ENCODE measurements at places on chromosomes 13 and 19.

GRCh38 chr19:55384131-55384919 lies at the start of gene TMEM238:
TMEM238 (minus strand) TSS chr19:55384292; CDS start chr19:55384259, 33 bp downstream.
- DNase-seq = peak; percentile 29

DNA sequence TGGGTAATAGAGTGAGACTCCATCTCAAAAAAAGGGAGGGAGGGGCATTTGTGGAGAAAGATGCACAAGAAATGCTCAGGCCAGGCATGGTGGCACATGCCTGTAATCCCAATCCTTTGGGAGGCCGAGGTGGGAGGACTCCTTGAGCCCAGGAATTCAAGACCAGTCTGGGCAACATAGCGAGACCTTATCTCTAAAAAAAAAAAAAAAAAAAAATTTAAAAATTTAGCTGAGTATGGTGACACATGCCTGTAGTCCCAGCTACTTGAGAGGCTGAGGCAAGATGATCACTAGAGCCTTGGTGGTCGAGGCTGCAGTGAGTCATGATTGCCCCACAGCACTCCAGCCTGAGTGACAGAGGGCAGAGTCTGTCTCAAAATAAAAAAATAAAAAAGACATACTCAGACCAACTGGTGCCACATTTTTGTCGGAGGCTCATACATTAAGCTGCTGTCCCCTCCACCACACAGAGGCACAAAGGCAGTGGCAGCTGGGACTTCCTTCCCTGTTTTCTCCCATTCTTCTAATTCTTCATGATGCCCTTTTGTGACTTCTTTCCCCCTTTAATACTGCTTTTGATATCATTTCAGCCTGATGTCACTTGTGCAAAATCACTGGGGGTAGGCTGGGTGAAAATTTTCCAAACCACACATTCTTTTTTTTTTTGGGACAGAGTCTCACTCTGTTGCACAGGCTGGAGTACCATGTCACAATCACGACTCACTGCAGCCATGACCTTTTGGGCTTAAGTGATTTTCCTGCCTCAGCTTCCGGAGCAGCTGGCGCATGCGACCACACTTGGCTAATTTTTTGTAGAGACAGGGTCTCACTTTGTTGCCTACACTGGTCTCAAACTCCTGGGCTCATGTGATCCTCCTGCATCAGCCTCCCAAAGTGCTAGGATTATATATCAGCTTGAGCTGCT lies 26.8 kb upstream of the CXCL17 start:
- no peak for DNase-seq

- no peak for DNase-seq
Observed at GRCh38 chr13:94710881-94711560, 1.3 kb downstream of the SOX21 start.

- DNase-seq = no peak
Observed at GRCh38 chr13:76609643-76610042, 276.6 kb downstream of the KCTD12 start.

DNA sequence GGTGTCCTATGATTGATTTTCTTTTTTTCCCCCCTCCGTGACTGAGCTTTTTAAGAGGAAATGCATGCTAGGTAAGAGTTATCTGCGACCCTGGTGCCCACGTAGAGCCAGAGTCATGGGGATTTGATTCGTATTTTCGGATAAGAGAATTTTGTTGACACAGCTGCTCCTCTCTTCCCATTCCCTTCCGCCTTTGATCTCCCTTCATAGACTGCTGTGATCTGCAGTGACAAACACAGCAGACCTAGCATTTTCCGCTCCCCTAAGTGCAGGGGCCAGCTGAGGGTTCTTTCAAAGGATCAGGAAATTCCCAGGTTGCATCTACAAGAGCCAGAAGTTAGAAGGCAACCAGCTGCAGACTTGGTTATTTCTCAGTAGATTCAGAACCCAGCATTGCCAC lies 70.5 kb downstream of the ZNF568 start:
- DNase-seq = no peak

GRCh38 chr13:83499286-83499685 lies 383.0 kb downstream of the SLITRK1 start:
- DNase-seq = no peak

GRCh38 chr19:35048911-35049411 lies 7.4 kb downstream of the HPN start:
- DNase-seq = peak; percentile 88

GRCh38 chr19:42038666-42039065 lies 31.3 kb downstream of the GRIK5 start:
- DNase-seq = no peak

GRCh38 chr19:46834121-46834520 lies 16.5 kb downstream of the AP2S1 start:
- no peak for DNase-seq

DNA sequence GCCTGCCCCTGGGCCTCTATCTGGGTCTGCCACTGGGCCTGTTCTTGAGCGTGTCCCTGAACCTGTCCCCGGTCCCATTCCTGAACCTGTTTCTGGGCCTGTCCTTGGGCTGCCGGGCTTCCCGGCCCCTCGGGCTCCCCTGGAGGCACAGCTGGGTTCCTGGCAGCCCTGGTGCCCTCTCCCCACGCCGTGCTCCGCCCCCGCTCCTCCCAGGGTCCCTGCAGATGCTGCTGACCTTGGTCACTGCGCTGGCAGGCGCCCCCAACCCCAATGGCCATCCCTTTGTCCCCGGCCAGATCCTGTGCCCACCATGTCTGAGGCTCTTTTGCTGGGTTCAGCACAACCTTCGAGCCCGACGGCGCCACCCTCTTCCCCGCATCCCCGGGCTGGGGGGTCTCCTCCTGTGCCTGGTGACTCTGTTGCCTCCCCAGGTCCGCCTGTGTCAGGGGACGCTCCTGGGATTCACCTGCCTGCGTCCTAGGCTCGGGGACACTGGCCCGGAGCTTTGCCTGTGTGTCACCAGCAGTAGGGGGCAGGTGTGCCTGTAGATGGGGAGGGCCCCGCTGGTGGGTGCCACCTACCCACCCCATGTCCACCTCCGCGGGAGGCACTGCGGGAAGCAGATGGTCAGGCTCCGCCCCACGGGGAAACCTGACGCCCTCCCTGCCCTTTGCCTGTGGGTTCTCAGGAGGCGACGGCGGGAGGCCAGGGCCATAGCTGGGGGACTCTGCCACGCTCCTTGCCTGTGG lies 41.0 kb upstream of the GRTP1 start:
- DNase-seq = no peak

DNA sequence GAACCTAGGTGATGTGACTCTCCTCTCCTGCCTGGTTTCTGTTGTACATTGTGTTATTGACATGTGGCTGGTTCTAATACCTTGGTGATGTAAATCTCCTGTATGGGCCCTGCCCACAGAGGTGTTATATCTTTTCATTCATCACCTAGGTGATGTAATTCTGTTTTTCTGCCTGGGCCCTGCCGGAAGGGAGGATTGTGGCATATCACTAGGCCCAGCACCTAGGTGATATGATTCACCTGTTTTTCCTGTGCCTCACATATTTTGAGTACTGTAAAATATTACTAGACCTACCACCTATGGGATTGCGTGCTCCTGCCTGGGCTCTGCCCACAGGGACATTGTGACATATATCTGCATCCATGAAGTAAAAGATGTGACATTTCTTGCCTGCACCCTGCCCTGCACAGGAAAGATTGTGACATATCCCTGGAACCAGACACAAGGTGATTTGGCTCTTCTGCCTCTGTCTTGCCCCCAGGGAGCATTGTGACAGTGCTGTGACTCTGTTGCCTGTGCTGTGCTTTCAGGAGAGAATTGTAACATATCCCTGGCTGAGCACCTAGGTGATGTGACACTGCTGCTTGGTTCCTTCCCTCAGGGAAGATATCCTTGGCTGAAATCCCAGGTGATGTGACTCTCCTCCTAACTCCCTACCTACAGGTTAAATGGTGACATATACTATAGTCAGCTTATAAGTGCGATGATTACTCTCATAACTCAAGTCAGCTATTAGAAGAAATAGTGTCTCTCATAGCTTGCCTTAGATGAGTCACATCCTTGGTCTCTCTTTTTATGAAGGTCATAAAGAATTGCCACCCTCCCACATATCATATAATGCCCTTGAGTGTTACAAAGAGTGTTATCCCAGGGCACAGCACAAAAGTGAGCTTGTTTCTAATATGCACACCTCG lies 13.3 kb upstream of the ZNF681 start:
- no peak for DNase-seq

DNA sequence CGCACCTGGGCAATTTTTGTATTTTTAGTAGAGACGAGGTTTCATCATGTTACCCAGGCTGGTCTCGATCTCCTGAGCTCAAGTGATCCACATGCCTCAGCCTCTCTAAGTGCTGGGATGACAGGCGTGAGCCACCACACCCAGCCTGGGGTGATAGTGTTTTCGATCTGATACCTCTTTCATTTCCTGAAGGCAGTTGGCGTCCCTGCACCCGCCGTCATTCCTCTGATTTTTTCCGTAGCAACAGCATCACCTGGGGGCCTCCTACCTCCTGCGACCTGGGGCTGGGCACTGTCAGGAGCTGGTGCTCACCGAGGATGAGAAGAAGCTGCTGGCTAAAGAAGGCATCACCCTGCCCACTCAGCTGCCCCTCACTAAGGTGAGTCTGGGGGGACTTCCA lies 10.8 kb downstream of the CREB3L3 start:
- no peak for DNase-seq

- peak; percentile 46 for DNase-seq
Observed at GRCh38 chr19:13181747-13182388, 31.7 kb downstream of the IER2 start.

DNA sequence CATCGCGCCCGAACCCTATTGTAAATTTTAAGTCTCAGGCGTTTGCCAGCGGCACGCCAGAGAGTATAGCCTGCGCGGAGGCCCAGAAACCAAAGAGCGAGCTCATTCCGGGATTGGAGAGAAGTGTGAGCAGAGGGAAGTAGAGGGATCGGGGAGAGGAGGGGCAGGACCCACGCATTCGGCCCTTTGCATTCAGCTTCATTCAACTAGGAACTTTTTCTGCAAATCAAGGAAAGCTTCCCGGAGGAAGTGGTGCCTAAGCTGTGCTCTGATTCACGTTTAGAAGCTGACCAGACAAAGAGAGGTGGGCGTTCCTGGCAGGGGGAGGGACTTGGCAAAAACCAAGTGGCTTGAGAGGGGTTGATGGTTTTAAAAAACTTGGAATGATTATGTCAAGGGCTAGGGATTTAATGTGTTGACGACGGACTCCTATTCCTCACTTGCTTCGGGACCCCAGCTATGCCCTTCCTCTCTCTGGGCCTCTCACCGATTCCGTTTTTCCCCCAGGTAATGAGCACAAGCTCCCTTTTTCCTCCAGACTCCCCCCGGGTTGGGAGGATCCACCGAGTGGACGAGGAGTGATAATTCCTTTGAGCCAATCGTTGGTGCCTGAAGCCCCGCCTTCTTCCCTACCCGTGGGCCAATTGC lies 811 bp upstream of the PRMT1 start:
- no peak for DNase-seq

- no peak for DNase-seq
Observed at GRCh38 chr13:22288496-22288895, 617.6 kb downstream of the FGF9 start.

- DNase-seq = peak; percentile 47
Observed at GRCh38 chr13:43767341-43767931, 19.3 kb downstream of the ENOX1 start.

DNA sequence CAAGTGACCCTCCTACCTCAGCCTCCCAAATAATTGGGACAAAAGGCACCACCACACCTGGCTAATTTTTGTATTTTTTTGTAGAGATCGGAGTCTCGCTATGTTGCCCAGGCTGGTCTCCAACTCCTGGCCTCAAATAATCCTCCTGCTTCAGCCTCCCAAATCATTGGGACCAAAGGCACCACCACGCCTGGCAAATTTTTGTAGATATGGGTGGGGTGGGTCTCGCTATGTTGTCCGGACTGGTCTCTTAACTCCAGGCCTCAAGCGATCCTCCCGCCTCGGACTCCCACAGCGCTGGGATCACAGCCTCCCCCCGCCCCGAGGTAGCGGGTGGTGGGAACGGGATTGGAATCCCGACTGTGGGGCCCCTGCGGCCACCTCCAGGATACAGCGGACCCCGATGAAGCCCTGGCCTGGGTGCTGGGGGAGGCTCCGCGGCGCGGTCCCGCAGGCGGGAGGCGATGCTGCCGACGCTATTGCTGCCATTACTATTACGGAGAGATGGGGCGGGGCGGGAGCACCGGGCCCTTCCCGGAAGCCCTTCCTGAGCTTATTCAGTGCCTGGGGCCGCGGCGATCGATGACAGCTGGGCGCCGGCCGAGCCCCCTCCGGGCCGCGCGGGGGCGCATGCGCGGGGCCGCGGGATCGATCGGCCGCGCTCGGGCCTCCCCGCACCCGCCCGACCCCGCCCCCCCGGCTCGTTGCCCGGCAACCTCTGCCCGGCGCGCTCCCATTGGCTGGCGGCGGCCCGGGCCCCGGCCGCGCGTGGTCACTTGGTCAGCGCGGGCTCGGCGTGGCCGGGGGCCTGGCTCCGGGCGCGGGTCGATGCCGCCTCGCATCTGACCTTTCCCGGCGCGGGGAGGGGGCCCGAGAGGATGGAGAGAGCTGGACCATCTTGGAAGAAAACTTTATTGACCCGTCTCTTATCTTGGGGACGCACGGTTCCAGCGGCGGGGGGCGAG lies 27.9 kb upstream of the ONECUT3 start:
- peak; percentile 69 for DNase-seq

DNA sequence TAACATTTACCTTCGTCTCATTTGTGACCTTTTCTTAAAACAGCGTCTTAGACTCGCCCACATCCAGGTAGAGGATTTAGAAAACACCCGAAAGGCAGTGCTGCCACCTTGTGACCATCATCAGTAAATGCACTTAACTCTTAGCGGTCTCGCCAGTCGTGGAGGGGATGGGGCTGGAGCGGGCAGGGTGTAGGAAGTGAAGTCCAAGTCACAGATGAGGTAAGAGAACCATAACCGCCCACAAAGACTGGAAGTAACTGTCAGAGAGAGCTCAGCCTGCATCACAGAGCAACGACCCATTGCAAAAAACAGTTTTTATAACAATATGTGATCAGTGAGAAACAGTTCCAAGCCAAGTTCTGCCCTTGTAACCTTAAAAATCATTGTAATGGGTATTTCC lies 10.7 kb upstream of the CEACAM3 start:
- peak; percentile 20 for DNase-seq

DNA sequence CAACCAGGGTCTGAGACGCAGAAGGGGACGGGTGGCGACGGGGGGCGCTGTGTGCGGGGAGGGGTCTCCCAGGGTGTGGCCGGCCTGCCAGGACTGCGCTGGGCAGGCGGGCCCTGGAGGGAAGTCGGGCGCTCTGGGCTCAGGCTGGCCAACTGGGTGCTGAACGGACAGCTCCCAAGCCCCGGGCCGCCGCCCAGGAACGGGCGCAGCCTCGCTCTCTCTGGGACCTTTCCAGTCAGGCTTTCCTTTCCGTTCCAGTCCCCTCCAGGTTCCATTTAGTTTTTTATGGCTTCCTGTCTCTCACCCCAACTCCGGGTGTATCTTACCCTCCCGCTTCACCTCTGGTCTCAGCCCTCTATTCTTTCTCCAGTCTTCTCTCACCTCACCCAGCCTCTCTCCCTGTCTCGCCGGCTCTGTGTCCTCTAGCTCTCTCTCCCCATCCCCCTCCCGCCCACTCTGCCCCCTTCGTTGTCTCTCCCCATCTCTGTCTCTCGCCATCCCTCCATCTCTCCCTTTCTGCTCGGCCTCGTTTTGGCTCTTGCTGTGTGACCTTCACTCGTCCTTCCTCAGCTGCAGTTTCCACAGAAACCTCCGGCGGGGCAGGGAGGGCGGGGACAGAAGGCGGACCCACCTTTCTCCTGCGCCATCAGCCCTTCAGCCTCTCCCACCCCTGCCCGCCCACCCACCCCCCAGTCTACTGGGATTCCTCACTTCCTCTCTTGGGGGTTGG lies 3.3 kb upstream of the ATP1A3 start:
- no peak for DNase-seq

GRCh38 chr13:34628209-34628682 lies 313.8 kb upstream of the NBEA start:
- DNase-seq = no peak

- DNase-seq = no peak
Observed at GRCh38 chr13:109297628-109298027, 488.8 kb downstream of the IRS2 start.
